Urinary bladder (tissue), 4 donors: ENCODE measurements at places on chromosomes 13 and 19. TPM values are rescaled to one million over a fixed set of nuclear protein-coding genes. Genes with fewer than 3 reads are reported as not detected.

ADGRE1 gene
- 0.53 TPM for total RNA-seq

ZNF563 gene
- 8.4 TPM for total RNA-seq

ZNF132 gene
- 11.9 TPM for total RNA-seq

DCT gene
- 0.21 TPM for total RNA-seq

KLK13 gene
- total RNA-seq: not detected

VSTM2B gene
- not detected for total RNA-seq

CEACAM8 gene
- 0.11 TPM for total RNA-seq

SULT2B1 gene
- 0.42 TPM for total RNA-seq

CEACAM19 gene
- total RNA-seq: 1.8 TPM
